ENCODE measurements at places on chromosomes 16 and 17.

GRCh38 chr16:82657239-82657638, 30.5 kb downstream of the CDH13 start:
- DNase-seq, result no peak

DNA sequence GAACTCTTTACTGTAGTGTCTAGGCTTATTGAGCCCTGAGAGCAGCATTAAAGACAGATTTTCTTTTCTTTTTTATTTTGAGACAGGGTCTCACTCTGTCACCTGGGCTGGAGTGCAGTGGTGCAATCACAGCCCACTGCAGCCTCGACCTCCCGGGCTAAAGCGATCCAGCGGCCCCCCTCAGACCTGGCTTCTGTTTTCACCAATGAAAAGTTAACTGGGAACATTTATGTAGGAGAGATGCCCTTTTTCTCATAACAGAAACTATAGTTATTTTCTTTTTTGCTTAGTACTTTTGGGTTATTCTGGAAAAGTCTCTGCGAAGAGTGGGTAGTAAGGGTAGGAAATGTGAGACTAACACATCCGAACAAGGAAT, 1.5 kb downstream of the MAP1LC3B start:
- no peak for DNase-seq

DNA sequence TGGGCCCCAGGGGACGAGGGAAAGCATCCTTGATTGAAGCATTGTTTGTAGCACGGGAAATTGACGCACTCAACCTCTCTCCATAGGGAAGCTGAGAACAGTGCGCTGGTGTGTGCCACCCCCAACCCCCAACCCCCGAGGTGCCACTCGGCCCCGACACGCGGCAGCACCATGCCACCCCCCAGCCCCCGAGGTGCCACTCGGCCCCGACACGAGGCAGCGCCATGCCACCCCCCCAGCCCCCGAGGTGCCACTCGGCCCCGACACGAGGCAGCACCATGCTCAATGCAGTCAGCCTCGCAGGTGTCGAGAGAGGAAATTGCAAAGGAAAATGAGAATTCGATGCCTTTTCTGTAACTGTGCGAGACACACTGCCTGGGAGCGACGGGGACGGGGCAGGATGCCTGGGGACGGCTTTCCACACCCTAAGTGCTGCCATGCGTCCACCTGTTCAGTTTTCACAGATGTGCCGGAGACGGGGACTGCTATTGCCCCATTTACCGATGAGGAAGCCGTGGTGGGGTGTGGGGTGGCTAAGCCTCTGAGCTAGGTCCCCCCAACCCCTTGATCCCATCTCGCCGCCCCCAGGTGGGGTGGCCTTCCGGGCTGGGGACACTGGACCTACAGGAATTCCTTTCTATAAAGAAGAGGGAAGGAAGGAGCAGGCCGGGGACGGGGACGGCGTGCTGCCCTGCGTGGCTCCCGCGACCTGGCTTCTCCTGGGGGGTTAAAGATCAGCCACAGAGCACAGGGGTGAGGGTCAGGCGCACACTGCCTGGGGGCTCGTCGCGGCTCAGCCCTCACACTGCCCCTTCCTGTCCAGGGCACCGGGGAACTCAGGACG, 9.8 kb downstream of the CBFA2T3 start:
- no peak for DNase-seq

DNA sequence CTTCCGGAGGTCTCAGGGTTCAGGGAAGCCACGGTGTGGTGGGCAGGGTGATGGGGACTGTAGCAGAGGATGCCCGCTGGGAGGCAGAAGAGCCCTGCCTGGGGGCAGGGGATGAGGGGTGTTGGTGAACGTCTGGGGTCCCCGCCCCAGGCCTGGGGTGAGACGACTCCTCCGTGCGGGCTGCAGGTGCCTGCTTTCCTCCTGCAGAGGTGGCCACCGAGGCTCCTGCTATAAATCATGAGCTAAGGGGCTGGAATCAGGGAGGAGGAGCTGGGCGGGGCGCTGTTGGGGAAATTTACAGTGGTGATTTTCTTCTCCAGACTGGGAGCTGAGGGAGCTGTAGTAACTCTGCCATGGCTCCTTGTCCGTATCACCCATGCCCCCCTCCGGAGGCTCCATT, 167.0 kb downstream of the MRM1 start:
- no peak for DNase-seq

- no peak for DNase-seq
Observed at GRCh38 chr16:2949705-2950352, 14.2 kb upstream of the KREMEN2 start.

GRCh38 chr17:33335491-33336173, 42.5 kb upstream of the ASIC2 start:
- DNase-seq, result no peak

DNA sequence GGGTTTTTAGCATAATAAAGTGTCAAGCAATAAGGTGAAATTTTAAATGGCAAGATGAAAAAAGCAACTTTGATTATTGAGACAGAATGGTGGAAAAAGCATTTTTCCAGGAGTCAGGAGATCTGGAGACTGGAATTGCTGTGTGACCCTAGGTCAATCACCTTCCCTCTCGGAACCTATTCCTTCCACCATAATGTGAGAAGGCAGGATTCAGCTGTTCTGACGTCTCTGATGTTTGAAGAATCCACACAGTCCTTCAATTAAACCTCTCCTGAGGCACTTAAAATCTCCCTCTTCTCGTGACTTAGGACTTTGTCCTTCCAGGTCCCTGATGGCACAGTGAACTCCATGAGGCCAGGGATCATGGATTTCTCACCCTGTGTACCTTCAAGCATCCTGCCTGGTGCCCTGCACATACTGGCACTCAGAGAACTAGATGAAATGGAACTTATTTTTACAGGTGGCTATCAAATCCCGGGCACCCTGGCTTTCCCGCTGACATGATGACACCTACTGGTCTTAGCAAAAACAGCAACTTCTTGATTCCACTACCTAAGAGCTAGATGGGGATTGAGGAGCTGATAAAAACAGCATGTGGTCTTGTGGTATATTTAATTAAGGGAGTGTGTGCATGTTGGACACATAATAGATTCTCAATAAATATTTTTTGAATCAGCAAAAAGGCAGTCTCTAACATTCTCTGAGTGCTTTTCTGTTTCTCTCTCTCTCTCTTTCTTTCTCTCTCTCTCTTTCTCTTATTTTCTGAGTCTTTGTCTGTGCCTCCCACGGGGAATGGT, 2.3 kb upstream of the CCDC182 start:
- peak; percentile 69 for DNase-seq

DNA sequence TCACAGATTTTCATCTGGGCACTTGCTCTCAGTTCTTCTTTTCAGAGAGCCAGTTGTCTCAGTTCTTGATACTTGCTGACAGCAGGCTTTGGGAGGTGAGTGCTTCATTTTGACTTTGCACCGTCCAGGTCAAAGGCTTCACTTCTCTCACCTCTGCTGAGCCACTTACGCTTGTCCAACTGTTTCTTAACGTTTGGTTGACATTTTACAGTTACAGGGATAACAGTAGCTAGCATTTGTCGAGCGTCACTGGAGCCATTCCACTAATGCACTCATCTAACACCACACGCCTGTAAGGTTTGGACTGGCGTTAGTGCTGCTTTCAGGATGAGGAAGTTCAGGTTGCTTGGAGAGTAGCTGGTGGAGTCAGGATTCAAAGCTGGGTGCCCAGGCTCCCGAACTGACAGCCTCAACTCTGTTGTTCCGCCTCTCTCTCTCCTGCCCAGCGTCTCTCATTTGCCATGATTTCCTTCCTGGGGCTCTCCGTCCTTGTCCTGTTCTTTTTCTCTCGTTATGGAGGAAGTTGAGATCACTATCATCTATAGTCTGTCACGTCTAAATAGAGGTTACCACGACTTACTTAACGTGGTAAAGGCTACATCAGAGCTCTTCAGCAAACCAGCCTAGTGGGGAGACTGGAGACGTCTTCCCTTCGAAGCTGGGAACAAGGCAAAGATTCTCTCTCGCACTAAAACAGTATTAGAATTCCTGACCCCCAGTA, 220.8 kb downstream of the RPTOR start:
- DNase-seq, result no peak

GRCh38 chr16:56732366-56732765, 2.4 kb downstream of the NUP93 start:
- DNase-seq, result no peak

DNA sequence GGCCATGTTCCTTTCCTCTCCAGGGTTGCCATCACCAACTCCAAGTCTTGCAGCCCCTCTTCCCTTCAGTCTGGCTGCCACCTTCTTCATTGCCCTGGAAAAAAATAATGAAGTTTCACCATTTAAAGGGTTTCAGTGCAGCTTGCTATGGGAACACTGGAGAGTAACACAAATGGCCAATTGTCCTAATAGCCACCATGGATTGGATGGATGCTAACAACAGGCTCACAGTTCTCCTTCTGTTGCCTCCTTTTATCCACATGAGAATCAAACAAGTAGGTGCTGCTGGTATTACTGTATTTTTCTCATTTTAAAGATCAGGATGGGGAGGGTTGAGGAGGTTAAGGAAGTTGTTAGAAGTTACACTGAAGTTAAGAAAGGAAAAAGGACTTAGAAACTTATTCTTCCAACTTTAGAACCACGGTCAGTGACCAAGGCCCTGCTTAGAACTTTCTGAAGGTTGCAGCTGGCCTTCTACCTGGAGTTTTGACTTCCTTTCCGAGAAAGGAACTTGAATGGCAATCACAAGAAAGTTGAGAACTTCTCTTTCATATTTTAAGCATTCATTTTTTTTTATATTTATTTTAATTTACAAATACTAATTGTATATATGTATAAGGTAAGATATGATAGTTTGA, 198.0 kb upstream of the MAF start:
- no peak for DNase-seq

DNA sequence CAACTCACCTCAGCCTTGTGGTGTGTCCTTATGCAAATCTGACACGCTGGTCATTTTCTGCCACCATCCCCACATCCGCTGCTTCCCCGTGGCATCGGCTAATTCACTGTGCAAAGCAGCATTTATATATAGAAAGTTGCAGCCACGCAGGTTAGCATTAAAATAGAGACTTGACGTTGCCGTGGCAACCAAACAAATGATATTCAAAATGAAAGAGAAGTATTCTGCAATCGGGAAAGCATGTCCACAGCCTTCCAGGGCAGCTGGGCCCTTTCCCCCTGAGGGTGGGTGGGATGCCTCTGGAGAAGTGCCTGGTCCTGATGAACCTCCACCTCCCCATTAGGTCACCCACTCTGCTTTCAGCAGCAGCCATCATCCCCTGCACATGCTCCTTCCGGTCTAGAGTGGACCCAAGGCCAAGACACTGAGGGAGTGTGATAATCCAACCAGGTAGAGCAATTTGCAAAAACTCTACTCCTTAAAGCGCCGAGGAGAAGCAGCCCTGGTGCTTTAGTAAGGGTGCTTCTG, 138.7 kb downstream of the GAS7 start:
- no peak for DNase-seq

DNA sequence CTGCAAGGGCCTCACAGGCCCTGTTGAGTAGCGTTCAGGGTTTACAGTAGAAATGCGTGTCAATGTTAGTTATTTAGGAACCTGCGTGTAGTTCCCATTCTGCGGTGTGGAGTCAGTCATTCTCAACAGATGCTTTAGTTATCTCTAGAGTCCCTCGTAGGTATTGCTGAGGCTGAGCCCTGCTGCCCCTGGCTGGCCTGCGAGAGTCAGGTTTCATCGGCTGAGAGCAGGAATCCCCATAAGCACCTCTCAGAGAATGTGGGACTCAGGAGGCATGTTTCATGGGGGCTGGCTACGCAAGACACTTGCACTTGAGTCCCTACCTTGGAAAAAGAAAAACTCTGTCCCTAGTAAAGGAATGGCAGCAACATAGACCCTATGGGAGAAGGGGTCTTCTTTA, 347.5 kb upstream of the ASIC2 start:
- no peak for DNase-seq

DNA sequence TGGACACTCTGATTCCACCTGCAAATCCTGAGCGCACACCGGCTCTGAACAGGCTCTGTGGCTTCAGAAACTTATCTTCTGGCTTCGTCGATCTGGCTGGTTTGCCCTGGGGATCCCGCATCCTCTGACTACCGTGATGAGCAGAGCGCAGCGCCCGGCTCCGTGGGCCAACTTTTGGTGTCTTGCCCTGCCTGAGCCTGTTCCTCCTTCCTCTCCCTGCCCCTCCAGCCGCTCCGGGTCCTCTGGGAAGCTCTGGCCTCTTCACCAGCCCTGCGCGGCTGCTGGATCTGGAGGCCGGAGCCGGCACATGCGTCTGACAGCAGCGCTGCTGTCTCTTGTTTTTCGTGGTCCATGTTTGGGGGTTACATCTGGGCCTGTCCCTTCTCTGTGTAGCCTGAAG, 65.6 kb downstream of the JPH3 start:
- DNase-seq, result no peak

DNA sequence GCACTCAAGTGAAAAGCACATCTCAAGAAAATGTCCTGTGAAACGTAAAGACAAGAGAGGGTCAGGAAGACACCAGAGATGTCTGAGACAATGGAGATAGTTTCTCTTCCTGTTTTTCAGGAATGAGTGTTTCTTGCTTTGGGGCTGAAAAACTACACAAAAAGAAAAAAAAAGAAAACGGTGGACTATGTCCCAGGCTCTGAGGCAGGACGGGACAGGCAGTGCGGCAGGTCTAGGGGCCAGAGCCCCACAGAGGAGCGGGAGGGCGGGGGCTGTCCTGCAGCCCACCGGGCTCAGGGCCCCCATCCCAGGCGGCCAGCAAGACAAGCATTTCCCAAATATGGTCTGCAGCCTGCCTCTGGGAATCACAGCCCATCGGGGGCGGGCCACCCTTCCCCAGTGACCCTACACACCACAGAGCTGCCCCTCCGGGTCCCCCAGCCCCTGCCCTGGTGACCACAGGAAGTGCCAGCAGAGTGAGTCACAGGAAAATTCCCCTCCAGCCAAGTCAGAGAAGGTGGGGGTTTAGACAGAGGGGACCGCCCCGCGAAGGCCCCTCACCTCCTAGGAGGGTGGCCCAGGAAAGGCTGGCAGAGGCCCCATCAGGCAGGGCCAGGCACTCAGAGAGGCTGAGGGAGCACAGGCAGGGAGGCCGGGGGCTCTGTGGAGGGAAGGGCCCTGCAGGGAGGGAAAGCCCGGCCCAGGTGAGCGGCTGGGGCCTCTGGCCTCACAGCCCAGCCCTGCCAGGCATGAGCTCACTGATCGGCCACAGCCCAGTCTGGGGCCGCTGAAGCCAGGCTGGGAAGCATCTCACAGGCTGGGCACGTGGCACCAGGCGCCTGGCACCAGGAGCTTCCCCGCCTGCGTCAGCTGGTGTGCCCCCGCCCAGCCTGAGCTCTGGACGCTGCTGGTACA, 6.3 kb downstream of the BCAR1 start:
- DNase-seq, result peak; percentile 34

GRCh38 chr17:82301916-82302567, 15.4 kb downstream of the CD7 start:
- DNase-seq, result no peak

GRCh38 chr17:32854832-32855389, 22.0 kb downstream of the MYO1D start:
- DNase-seq, result peak; percentile 74

- no peak for DNase-seq
Observed at GRCh38 chr17:16933317-16934132, 38.4 kb downstream of the TNFRSF13B start.

Measured in LoVo (cell line).